Naive B cell (primary cell): ENCODE measurements at places on chromosomes 2 and 18.

- H3K27ac ChIP-seq, result no peak overlapping the region
- peaks cover 30% of the 10 kb centered on the region for H3K27me3 ChIP-seq
- no peak overlapping the region for H3K4me3 ChIP-seq
- no peak for DNase-seq
- H3K4me1 ChIP-seq, result no peaks in the 10 kb centered on the region
Measured at GRCh38 chr2:26913999-26914658, 56.3 kb upstream of the MAPRE3 start.

DNA sequence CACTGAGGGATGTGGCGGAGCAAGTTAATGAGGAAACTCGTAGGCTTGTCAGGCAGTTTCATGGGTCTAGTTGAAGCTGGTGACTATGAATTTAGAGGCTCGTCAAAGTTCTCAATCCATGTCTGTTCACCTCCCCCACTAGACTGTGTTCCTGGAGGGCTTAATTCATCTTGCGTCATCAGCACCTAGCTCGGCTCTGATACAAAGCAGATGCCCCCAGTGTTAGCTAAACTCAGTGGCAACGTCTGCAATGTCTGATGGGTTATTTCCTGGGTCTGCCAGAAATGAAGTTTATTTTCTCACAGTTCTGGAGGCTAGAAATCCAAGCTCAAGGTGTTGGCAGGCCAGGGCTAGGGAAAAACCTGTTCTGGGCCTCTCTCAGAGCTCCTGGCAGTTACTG lies 140.6 kb downstream of the PID1 start:
- no peaks in the 10 kb centered on the region for H3K27me3 ChIP-seq
- H3K4me1 ChIP-seq, result no peaks in the 10 kb centered on the region
- no peak for DNase-seq
- H3K4me3 ChIP-seq, result no peak overlapping the region
- H3K27ac ChIP-seq, result no peak overlapping the region

GRCh38 chr18:58721566-58722239 lies 50.4 kb downstream of the MALT1 start:
- no peak overlapping the region for H3K27ac ChIP-seq
- no peaks in the 10 kb centered on the region for H3K27me3 ChIP-seq
- no peak for DNase-seq

- no peak overlapping the region for H3K4me3 ChIP-seq
- H3K27me3 ChIP-seq, result no peaks in the 10 kb centered on the region
- H3K4me1 ChIP-seq, result peaks cover 13% of the 10 kb centered on the region
- DNase-seq, result no peak
- no peak overlapping the region for H3K27ac ChIP-seq
Measured at GRCh38 chr2:44102790-44103562, 65.7 kb upstream of the PPM1B start.

- H3K4me3 ChIP-seq, result no peak overlapping the region
- peaks cover 9% of the 10 kb centered on the region for H3K27me3 ChIP-seq
- no peaks in the 10 kb centered on the region for H3K4me1 ChIP-seq
- no peak for DNase-seq
- no peaks in the 10 kb centered on the region for H3K36me3 ChIP-seq
- H3K27ac ChIP-seq, result peak overlapping the region; percentile 30
Measured at GRCh38 chr2:126749537-126749936, 93.6 kb downstream of the GYPC start.

DNA sequence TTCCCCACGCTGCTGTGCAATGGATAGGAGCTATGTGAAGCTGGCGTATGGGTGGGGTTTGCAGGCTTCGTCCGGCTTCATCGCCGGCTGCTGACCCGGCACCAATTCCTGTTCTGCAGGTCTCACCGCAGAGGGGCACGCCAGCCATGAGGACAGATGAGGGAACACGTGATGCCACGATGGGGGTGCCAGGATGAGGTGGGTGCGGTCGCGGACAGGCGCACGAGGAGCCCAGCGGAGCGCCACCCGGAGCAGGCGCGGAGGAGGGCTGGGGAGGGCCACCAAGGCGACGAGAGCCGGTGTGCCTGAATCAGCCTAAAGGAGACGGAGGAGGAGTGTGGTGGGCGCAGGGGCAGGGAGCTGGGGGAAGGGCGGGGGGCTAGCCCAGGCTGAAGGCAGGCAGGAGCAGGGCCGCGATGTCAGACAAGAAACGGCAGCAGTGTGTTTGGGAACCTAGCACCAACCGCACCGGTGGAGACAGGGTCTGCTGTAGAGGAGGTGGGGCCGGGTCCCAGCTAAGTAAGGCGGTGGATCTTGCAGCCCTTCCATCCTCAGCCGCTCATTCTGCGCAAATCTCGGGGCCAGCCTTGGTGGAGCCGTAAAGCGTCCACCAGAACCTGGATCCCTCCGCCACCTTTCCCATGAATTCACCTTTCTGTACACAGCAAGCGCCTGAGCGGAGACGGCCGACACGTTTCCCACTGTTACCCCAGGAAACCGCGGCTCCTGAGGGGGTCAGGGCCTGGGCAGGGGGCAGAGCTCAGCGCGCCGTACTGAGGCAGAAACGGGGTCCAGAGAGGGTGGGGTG lies 17.0 kb upstream of the CD8A start:
- H3K4me3 ChIP-seq, result peak overlapping the region; percentile 88
- peak; percentile 43 for DNase-seq
- H3K36me3 ChIP-seq, result no peaks in the 10 kb centered on the region

- H3K4me3 ChIP-seq, result no peak overlapping the region
- H3K27me3 ChIP-seq, result peaks cover 45% of the 10 kb centered on the region
- peaks cover 19% of the 10 kb centered on the region for H3K4me1 ChIP-seq
Measured at GRCh38 chr2:189584686-189585085, 4.1 kb upstream of the SLC40A1 start.

DNA sequence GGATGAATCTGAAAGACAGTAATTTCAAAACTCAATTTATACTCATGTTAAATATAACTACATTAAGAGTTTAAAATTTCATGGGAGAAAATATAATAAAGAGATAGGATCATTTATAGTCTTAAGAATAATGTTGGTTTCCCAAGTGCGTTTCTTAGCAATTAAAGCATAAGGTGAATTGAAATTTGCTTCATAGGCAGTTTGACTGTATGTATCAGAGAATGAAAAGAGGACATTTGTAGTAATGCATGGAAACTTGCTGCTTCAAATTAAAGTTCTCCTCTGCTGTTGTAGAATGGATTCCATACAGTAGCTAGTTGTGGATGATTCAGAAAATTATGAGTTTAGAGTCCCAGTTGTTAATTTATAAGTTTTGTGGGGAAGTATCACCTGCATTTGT lies 68.1 kb downstream of the NUP35 start:
- H3K27ac ChIP-seq, result no peak overlapping the region
- DNase-seq, result no peak
- no peak overlapping the region for H3K4me3 ChIP-seq
- H3K4me1 ChIP-seq, result no peaks in the 10 kb centered on the region

GRCh38 chr2:119960821-119961220 lies 52.1 kb upstream of the EPB41L5 start:
- H3K27me3 ChIP-seq, result no peaks in the 10 kb centered on the region
- DNase-seq, result no peak
- H3K4me1 ChIP-seq, result no peaks in the 10 kb centered on the region
- no peak overlapping the region for H3K4me3 ChIP-seq

DNA sequence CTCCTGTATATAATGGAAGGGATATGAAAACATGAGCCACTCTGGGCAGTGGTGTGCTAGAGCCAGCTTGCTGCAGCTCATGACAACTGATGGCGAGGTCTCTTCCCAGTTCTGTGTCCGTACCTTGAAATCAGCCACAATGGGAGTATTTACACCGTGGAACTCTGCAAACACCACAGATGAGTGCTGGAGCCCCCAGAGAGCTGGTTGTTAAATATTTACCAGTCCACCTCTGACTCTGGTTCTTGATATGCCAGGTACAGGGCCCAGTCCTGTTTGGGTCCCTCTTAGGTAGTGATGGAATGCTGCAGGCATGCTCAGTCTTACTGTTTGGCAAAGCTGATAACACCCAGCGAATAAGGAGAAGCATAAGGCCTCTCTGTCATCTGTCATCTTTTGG lies 116.1 kb upstream of the GLI2 start:
- peaks cover 1% of the 10 kb centered on the region for H3K27me3 ChIP-seq
- no peaks in the 10 kb centered on the region for H3K36me3 ChIP-seq
- peaks cover 4% of the 10 kb centered on the region for H3K4me1 ChIP-seq
- H3K27ac ChIP-seq, result no peak overlapping the region
- no peak overlapping the region for H3K4me3 ChIP-seq
